ENCODE measurements at places on chromosomes 1 and 21.
A peak's percentile ranks its signal among the peaks of the same experiment; 100 is the strongest.

DNA sequence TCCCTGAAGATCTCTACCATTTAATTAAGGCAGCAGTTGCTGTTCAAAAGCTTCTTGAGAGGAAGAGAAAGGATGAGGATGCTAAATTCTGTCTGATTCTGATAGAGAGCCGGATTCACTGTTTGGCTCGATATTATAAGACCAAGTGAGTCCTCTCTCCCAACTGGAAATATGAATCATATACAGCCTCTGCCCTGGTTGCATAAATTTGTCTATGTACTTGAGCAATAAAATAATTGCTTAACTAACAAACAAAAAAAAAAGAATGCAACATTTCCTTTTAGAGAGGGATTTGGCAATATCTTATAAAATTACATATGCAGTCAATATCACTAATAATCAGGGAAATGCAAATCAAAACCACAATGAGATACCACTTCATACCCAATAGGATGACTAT, 26.8 kb downstream of the ALDH9A1 start:
- DNase-seq: no peak

GRCh38 chr1:113452921-113453770, 62.8 kb downstream of the MAGI3 start:
- DNase-seq: peak; percentile 39

- peak; percentile 29 for DNase-seq
Measured at GRCh38 chr1:55284856-55285255, 69.7 kb upstream of the USP24 start.

DNA sequence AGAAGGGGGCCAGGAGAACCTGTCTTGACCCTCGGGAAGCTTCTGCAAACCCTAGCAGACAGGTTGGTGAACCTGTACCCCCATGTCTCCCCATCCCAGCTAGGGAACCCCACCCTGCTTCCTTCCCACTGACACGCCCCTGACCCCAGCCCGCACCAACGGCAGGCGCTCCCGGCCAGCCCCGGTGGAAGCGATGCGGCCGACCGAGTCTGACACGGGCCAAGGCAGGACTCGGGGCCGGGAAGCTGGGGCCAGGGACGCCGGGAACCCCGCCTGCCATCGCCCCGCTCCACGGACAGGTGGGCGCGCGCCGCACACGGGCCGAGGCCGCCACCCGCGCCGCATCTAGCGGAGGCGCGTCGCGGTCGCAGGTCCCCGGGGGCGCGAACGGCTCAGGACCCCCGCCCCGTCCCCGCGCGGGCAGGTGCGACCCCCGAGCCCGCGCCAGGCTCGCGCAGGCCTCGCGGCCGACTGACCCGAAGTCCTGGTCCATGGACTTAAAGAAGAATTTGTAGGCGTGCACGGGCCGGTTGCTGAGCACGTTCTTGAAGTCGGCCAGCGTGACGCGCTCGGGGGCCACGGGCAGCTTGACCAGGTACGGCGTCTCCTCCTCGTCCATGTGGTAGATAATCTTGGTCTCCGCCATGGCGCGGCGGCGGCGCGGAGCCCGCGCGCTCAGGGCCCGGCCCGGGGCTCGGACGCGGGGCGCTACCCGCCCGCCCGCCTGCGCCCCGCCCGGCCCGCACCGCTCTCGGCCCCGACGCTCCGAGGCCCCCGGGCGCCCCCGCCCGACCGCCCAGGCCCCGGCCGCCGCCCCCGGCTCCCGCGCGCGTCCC, 580 bp downstream of the DVL1 start:
- DNase-seq: no peak

- DNase-seq: no peak
Measured at GRCh38 chr1:167529829-167530474, 11.6 kb upstream of the CD247 start.

DNA sequence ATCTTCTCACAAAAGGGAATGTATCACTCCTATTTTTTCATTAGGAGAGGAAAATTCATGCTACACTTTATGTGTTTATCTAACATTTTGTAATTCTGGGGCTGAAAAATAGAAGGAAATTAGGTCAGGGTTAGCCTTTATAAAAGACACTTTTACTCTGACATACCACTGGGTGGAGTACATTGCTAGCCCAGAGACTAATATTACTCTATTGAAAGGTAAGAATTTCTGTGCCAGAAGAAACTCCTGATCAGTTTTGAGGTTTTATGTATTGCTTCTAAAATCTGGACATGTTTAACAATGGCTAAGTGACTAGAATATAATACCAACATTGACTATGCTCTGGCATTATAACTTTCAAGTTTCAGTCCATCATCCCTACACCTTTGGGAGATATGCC, 724.6 kb downstream of the USP25 start:
- no peak for DNase-seq

DNA sequence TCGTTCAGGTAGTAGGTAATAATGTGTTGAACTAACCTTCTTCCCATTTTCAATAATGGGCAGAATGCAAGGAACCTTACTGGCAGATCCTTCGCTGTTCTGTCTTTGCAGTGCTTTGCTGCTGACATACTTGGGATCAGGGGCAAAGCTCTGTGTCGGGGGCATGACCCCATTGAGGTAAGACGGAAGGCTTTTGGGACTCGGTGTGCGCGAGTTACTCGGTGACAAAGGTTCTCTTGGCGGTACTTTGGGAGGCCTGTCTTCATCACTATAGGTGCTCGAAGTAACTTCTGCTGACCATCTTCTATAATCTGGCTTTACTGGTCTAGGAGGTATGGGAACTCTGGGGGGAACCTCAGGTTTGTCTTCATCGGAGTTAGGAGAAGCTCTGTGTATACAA, 12.7 kb downstream of the ERRFI1 start:
- no peak for DNase-seq
